ENCODE measurements at places on chromosomes 12 and 14.
A peak's percentile ranks its signal among the peaks of the same experiment; 100 is the strongest.

- DNase-seq = no peak
Measured at GRCh38 chr14:79551523-79551922, 659.8 kb downstream of the DIO2 start.

DNA sequence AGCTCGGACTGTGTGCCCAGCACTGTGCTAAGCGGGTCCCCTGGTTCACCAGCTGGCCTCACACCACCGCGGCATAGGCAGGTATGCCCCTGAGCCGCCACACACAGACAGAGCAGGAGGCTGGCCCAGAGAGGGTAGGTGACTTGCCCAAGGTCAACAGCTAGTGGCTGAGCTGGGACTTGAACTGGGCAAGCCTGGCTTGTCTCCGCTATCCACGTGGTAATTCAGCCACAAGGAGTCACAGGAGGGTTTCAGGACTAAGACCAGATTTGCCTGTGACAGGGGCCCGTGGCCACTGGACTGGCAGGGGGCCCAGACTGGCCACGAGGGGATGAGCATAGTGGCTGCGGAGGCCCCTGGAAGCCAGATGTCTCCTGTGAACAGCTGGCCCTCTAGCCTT lies 47.7 kb downstream of the NCOR2 start:
- no peak for DNase-seq

GRCh38 chr12:69986114-69986513 lies 161.1 kb downstream of the MYRFL start:
- DNase-seq = no peak

GRCh38 chr14:96310906-96311305 lies 52.2 kb downstream of the ATG2B start:
- no peak for DNase-seq

GRCh38 chr14:100054316-100055075 lies 10.7 kb upstream of the EVL start:
- no peak for DNase-seq

DNA sequence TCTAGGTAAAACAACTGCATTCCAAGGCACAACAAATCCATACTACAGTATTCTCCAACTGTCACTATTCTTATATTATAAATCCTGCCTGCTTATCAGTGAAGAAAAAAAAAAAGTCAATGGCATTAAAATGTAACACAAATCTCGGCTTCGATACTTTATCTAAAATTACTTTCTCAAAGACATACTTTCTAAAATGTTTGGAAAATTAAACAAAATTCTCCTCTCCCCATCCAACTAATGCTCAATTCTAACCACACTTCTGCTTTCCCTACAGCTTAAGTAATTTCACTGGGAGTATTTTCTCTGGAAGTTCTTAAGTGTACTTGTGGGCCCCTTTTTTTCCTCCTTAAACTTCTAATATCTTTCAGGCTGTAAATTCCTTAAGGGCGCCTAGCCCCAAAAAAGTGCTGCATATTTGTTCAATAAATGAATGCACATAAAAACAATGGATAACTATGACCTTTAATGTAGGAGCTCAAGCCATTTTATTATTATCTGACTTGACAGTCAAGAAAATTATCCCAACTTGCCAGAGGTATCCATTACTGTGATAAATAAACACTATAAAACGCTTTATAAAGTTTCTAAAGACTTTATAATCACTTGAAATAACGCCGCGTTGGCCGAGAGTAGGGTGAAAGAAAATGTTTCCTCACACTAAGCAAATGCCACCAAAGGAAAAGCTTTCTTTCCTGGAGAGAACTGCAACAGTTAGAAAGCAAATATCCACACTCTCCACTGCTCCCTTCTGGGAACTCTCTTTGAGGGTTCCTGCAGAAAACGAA lies 977 bp downstream of the HEATR5A start:
- no peak for DNase-seq

GRCh38 chr12:89299931-89300330 lies 52.4 kb downstream of the DUSP6 start:
- no peak for DNase-seq

- DNase-seq = no peak
Measured at GRCh38 chr14:74275241-74275841, 27.4 kb downstream of the ABCD4 start.

DNA sequence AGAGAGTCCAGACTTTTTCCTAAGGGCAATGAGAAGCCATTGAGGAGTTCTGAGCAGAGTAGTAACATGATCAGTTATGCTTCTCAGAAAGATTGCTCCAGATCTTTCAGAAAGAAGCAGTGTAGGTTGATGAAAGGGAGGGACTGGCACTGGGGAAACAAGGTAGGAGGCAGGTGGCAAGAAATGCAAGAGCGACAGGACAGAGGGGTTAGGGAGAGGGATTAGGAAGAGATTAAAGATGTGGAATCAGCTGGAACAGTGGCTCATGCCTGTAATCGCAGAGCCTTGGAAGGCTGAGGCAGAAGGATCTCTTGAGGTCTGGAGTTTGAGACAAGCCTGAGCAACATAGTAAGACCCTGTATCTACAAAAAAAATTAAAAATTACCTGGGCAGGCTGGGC lies 3.4 kb downstream of the CDCA3 start:
- no peak for DNase-seq

DNA sequence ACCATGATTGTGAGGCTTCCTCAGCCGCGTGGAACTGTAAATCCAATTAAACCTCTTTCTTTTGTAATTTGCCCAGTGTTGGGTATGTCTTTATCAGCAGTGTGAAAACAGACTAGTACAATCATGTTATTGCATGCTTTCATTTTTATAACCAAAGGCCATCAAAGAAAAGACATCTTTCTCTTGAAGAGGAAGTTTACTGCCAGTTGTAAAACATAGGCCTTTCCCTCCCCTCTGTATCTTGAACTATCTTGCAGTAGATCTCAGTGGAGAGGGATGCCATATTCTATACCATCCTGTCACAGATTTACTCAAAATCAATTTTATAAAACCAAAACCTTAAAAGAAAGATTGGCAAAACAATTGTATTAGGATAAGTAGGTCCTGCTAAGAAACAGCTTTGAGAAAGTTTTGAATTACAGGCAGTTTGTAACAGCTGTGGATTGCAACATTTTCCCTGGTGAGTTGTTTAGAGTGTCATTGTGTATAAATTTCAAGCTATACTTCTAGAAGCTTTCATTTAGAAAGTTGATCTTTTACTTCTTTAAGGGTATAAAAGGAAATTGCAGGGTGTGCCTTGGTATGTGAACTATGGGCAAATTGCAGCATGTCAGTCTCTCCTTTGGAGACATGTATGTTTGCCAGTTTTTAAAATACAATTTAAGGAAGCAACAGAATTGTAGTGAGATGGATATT lies 128.0 kb downstream of the ATP23 start:
- no peak for DNase-seq

GRCh38 chr12:114090211-114090610 lies 124.1 kb upstream of the RBM19 start:
- DNase-seq = no peak

GRCh38 chr14:42110167-42110566 lies 503.5 kb downstream of the LRFN5 start:
- DNase-seq = peak; percentile 19

- no peak for DNase-seq
Measured at GRCh38 chr12:51103977-51104376, 20.6 kb upstream of the CSRNP2 start.

DNA sequence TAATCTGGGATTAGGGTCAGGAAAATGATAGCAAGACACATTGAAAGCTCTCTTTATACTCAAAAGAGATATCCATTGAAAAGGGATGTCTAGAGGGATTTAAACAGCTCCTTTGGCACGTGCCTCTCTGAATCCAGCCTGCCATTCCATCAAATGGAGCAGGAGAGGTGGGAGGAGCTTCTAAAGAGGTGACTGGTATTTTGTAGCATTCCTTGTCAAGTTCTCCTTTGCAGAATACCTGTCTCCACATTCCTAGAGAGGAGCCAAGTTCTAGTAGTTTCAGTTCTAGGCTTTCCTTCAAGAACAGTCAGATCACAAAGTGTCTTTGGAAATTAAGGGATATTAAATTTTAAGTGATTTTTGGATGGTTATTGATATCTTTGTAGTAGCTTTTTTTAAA lies 25.4 kb upstream of the PLEKHD1 start:
- no peak for DNase-seq

GRCh38 chr12:81968421-81968820 lies 209.3 kb upstream of the PPFIA2 start:
- no peak for DNase-seq

DNA sequence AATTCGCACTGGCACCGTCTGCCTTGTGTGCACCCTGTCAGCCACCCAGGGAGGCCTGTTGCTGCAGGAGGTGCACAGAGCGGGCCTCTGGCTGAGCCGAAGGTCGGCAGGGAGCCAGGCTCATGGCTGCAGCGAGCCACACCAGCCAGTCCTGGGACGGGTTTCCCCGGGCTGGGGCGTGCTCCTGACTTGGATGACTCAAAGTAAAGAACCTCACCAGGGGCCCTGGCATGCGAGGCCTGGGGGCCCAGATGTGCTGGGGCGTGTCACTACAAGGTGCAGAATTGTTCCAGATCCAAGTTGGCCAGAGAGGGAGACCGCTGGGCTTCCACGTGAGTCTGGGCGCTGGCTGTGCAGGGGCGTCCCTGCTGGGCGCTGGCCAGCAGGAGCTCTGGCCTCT lies 34.5 kb downstream of the FBRSL1 start:
- DNase-seq = peak; percentile 61

- DNase-seq = peak; percentile 23
Measured at GRCh38 chr14:94598816-94599655, 13.2 kb upstream of the SERPINA3 start.

- no peak for DNase-seq
Measured at GRCh38 chr14:88479574-88479987, 75.2 kb downstream of the PTPN21 start.

GRCh38 chr12:5996459-5996858 lies 51.4 kb upstream of the ANO2 start:
- DNase-seq = no peak

GRCh38 chr12:107126796-107127481 lies 33.6 kb upstream of the CRY1 start:
- no peak for DNase-seq

DNA sequence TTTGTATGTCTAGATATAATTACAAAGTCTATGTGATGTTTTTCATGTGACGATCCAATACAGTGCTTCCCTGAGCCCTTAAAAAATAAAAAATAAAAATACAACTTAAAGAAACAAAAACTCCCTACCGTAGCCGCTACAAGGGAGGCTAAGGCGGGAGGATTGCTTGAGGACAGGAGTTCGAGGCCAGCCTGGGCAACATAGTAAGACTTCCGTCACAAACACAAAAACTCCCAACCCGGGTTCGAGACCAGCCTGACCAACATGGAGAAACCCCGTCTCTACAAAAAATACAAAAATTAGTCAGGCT lies 669 bp upstream of the CDKN3 start:
- DNase-seq = no peak

DNA sequence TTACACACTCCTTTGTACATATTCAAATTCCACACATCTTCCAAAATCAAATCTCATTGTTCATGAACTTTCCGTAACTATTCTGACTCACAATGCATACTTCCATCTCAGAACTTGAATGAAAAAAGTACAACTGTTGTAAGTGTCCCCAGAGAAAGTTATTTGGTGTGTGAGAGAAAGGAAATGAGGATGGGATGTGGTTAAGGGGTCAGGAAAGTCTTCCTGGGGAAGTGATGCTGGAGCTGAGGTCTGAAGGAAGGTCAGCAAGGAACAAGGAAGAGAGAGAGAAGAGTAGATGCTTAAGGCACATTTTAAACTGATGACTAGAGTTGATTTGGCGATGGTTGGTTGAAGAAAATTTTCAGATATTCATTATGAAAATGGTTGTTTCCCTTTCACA lies 340.0 kb upstream of the STXBP6 start:
- no peak for DNase-seq

DNA sequence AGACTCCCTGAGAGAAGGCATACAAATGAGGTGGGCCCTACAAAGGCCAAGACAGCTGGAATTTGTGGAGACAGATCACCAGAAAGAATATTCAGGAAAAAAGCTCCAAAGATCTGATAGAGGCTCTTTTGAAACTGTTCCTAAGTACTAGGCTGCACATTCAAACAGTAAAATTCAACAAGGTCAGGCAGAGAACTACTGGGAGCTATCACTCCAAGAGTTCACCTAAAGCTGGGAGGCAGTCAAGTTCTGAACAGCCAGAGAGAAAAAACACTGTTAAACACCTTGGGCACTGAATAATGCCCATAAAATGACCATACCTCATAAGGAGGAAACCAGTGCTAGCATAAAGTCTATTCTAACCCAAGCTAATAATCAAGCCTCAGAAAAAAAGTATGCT lies 28.6 kb downstream of the MED13L start:
- no peak for DNase-seq

- no peak for DNase-seq
Measured at GRCh38 chr14:49505041-49505766, 81.0 kb downstream of the RPS29 start.

DNA sequence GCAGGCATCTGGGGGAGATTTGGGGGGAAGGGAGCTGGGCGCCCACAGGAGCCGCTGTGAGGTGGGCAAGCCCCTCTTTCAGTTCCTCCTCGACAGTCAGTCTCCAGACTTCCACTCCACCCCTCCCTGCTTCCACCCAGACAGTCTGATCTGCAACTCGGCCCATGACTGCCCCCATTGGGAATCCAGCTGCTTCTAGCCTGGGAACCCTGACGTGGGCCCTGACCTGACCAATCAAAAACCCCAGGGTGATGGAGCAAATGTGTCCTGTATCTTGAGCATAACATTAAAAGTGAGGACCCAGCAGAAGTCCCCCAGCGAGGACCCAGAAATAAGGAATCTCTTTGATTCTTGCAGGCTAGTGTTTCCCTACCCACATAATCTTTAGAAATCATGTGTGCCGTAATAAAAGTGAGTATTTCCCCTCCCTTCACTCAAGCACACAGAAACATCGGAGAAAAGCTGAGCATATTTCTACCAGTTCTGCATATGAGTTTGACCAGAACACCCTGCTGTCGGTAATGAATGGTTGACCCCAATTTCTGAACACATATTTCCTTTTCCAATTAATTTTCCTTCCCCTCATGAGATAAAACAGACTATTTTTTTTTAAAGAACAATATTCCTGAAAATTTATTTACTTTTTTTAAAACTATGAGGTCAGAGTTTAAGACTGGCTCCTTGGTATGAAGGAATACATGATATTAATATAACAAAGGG lies 6.4 kb downstream of the SSH1 start:
- DNase-seq = no peak

DNA sequence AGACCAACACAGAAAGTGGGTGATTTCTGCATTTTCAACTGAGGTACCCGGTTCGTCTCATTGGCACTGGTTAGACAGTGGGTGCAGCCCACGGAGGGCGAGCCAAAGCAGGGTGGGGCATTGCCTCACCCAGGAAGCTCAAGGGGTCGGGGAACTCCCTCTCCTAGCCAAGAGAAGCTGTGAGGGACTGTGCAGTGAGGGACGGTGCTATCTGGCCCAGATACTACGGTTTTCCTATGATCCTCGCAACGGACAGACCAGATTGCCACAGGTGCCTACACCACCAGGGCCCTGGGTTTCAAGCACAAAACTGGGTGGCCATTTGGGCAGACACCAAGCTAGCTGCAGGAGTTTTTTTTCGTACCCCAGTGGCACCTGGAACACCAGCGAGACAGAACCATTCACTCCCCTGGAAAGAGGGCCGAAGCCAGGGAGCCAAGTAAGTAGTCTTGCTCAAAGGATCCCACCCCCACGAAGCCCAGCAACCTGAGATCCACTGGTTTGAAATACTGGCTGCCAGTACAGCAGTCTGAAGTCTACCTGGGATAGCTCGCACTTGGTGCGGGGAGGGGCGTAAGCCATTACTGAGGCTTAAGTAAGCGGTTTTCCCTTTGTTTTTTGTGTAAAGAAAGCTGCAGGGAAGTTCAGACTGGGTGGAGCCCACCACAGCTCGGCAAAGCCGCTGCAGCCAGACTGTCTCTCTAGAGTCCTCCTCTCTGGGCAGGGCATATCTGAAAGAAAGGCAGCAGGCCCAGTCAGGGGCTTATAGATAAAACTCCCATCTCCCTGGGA lies 25.5 kb upstream of the NAA30 start:
- no peak for DNase-seq
